Esophagus squamous epithelium (tissue), 5 donors: ENCODE measurements at places on chromosomes 16 and 17.

DNA sequence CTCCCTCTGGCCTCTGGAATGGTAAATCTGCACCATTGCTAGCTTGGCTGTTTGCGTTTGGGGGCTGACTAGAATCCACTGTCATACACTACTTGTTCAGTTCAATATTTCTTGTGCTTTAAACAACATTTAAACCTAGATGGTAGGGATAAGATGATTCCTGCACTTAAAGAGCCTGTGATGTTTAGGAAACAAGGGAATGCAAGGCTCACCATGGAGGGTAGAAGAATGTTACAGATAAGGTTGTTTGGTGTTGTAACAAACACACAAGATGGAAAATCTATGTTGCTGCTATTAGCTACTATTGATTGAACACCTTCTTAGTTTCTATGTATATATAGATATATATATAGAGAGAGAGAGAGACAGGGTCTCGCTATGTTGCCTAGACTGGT lies 31.4 kb downstream of the YPEL2 start:
- H3K27me3 ChIP-seq: no peaks in the 10 kb centered on the region
- H3K27ac ChIP-seq: peak overlapping the region; percentile 52
- no peaks in the 10 kb centered on the region for H3K36me3 ChIP-seq
- no peak overlapping the region for H3K4me3 ChIP-seq

GRCh38 chr16:23434380-23434779 lies 18.6 kb downstream of the COG7 start:
- peak overlapping the region; percentile 70 for H3K27ac ChIP-seq
- no peak overlapping the region for H3K4me3 ChIP-seq
- no peak for DNase-seq
- no peaks in the 10 kb centered on the region for H3K27me3 ChIP-seq

DNA sequence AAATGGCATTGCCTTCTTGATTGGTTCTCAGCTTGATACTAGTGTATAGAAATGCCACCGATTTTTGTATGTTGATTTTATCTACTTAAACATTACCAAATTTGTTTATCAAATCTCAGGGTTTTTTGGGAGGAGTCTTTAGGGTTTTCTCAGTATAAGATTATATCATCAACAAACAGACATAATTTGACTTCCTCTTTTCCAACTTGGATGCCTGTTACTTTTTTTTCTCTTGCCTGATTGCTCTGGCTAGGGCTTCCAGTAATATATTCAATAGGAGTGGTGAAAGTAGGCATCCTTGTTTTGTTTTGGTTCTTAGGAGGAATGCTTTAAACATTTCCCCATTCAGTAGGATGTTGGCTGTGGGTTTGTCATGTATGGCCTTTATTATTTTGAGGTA lies 29.1 kb downstream of the EFCAB13 start:
- no peaks in the 10 kb centered on the region for H3K36me3 ChIP-seq
- H3K27ac ChIP-seq: no peak overlapping the region
- no peaks in the 10 kb centered on the region for H3K4me1 ChIP-seq
- no peaks in the 10 kb centered on the region for H3K27me3 ChIP-seq

GRCh38 chr16:68642436-68643101 lies 2.5 kb upstream of the CDH3 start:
- DNase-seq: no peak
- H3K27ac ChIP-seq: no peak overlapping the region
- no peaks in the 10 kb centered on the region for H3K36me3 ChIP-seq
- H3K27me3 ChIP-seq: peaks cover 14% of the 10 kb centered on the region

- H3K27me3 ChIP-seq: no peaks in the 10 kb centered on the region
- no peak for DNase-seq
- peak overlapping the region; percentile 100 for H3K27ac ChIP-seq
- peak overlapping the region; percentile 99 for H3K4me3 ChIP-seq
- H3K4me1 ChIP-seq: peaks cover 73% of the 10 kb centered on the region
- no peaks in the 10 kb centered on the region for H3K36me3 ChIP-seq
Measured at GRCh38 chr17:82291582-82292250, 18.2 kb upstream of the CSNK1D start.
